ENCODE measurements at places on chromosomes 5 and 9.

GRCh38 chr9:135926402-135927194 is 19.3 kb upstream of the CAMSAP1 start:
- peak; percentile 86 for DNase-seq

DNA sequence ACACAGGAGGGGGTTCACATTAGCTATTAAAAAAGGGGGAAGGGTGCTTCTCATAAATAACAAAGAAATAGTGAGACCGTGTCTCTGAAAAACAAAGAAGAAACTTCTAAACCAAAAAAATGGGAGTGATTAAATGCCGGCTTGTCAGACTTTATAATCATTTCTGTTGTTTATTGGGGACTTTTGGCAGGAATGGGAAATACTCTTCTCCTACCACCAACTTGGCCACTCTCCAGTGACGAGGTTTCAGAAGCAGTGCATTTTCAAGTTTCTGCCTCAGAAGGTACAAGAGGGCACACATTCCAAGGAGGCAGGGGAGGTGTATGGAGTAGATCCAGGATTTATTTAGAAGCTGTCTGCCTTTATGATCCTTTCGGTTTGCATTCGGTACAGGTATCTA is 46.2 kb downstream of the LIX1 start:
- DNase-seq = no peak

GRCh38 chr9:131092548-131093440 is 3.5 kb upstream of the AIF1L start:
- DNase-seq = no peak

- DNase-seq = no peak
Measured at GRCh38 chr5:943201-943917, 50.7 kb downstream of the TRIP13 start.
